ENCODE measurements at places on chromosomes 5 and 9.

DNA sequence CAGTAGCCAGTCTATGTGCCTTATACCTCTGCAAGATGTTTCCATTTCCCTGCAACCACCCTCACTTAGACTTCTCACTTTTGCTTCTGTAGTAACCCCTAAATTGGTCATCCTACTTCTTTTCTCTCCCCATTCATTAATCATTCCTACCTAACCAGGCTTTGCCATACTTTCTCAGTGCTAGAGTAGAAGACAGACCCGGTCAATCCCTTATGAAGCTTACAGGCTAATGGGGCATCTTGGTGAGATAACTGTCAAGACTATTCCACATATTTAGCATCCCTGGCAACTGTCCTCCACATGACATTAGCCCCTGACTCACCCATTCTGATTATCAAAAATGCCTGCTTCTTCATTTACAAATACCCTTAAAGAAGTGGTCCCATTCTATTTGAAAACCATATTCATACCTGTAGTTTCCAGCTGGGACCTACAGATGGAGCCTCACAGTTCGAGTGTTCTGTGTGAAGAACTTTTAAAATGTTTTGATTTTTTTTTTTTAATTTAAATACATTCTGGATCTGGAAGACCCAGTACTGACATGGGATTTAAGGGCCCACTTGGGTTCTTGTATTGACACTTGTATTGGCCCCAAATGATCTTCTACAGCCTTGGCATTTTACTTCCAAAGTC, 21.0 kb downstream of the F2RL2 start:
- no peak for DNase-seq

DNA sequence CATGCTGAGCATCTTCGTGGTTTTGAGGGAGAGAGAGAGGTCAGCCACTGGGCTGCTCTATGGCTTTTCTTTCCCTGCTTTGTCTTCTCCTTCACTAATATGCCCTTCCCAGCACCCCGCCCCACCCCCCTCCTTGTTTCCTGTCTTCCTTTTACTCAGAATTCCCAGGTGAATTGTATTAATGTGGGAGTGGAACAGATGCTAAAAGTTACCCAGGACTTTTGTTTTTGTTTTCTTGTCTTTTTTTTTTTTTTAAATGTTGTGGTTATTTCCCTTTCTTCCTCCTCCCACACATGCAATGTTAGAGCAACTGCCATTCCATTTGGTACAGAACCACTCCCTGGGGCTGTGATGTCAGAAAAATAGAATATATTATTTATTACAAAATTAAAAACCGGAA, 442.7 kb upstream of the CD180 start:
- no peak for DNase-seq

GRCh38 chr9:32939576-32939975, 61.9 kb downstream of the APTX start:
- no peak for DNase-seq

GRCh38 chr5:74040811-74041491, 415.0 kb downstream of the ARHGEF28 start:
- no peak for DNase-seq

- no peak for DNase-seq
Measured at GRCh38 chr5:95424016-95424415, 32.9 kb downstream of the FAM81B start.

DNA sequence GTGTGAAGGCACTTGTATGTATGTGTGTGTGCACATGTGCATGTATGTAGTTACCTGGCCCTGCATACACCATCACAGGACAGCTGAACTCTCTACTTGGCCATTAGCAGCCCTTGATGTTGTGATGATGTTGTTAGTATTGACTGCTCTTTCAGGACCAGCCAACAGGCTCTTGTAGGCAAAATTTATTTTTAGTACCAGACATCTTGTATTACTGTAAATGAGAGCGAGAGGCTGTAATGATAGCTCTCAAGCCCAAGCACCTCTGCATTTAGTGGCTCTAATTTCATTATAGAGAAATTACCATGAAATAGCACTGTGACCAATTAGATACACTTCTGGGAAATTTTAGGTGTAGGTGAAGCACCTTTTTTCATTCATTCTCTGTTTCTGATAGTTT, 158.0 kb downstream of the SMARCA2 start:
- DNase-seq: no peak

DNA sequence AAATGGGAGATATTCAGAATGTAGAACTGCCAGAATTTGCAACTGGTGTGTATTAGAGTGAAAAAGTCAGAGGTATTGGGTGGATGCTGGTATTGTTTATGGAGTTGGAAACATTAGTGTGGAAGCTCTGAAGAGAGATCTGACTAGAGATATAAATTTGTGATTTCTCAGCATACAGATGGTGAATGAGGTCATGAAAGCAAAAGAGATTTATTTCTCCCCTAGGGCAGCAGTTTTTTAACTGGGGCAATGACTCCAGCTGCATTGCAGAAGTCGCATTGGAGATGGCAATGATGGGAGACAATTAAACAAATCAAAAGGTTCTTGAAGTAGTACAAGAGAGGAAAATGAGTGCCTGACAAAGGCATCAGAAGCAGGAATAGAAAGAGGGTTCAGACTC, 64.9 kb downstream of the CETN3 start:
- DNase-seq: no peak

GRCh38 chr5:14451871-14452270, 129.7 kb upstream of the OTULINL start:
- DNase-seq: no peak

DNA sequence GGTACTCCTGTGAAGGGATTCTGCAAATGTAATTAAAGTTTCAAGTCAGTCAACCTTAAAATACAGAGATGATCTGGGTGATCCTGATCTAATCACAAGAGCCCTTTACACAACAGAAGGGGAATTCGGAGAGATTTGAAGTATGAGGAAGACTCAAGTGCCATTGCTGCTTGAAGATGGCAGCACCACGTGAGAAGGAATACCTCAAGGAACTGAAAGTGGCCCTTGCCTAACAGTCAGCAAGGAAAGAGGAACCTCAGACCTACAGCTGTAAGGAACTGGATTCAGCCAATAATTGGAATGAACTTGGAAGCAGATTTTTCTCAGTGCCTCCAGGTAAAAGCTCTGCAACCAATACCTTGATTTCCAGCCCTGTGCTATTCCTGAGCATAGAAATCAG, 87.4 kb downstream of the THBS4 start:
- no peak for DNase-seq

DNA sequence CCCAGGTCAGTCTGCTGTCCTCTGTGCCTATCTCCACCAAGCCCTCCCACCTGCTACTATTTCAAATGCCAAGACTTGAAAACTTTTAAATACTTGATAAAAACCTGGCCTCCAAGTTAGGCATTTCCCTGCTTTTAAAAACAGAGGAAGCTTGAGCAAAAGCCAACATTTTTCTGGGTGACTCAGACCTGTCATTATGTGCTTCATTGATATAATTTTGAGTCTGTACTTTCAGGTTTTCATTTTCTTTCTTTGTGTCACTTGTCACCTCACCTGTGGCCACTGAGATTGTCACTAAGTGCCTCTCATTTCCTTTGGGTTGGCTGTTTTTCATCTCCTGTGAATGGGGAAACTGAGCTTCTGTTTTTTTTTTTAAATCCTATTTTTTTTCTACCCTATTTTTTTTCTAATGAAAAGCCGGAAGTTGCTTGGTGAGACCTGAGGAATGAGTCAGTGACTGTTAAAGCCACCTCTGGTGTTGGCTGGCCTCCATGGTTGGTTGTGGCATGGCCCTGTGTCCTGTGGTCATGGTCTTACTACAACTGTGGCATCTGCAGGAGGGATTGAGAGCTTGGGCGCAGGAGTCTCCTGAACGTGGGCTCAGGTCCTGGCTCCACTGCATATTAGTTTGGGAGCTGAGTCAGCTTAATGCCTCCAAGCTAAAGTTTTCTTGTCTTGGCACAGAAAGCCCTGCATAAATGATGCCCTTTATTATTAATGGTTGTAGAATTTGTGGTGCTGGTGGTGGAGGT, 56.7 kb downstream of the ARHGAP26 start:
- DNase-seq: no peak

DNA sequence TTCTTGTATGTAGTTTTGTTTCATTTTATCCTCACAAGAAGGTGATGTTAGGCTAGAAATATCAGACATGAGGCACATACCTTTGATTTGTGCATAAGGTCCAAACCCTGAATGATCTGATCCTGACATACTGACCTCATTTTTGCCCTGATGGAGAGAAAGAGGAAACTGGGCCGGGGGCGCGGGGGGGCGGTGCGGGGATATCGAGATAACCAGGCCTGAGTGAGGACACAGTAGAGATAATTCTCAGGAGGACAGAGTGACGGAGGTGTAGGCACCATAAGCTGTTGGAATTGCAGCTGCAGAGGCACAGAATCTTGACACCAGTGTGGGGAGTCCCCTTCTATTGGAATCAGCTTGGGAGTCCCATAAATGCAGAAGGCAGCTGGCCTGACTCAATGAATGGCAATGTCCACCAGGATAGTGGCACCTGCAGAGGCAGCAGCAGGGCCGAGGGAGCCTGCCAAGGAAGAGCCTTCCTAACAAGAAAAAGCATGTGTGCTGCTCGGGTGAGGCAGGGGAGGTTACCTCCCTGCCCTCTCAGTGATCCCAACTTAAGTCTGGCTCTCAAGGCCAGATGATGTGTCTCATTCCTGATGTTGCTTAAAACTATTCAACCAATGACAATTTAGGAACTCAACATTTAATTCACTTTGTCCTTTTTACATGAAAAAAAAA, 234.3 kb upstream of the MSX2 start:
- no peak for DNase-seq

Measured in WERI-Rb-1 (cell line).